ENCODE measurements at places on chromosomes 5 and 9. TPM values are rescaled to one million over a fixed set of nuclear protein-coding genes. Genes with fewer than 3 reads are reported as not detected.
A peak's percentile ranks its signal among the peaks of the same experiment; 100 is the strongest.

The KCNN2 gene
- 0.48 TPM for polyA plus RNA-seq

- DNase-seq, result no peak
Measured at GRCh38 chr5:121288781-121289180, 562.9 kb upstream of the FTMT start.

GRCh38 chr5:158499075-158499891 is 600.4 kb downstream of the EBF1 start:
- DNase-seq, result no peak

GRCh38 chr9:98709968-98710965 is 1.5 kb upstream of the GABBR2 start:
- DNase-seq, result no peak

- DNase-seq, result no peak
Measured at GRCh38 chr5:177162379-177162778, 28.8 kb downstream of the NSD1 start.

- no peak for DNase-seq
Measured at GRCh38 chr9:88025411-88026117, 51.2 kb upstream of the CDK20 start.

DNA sequence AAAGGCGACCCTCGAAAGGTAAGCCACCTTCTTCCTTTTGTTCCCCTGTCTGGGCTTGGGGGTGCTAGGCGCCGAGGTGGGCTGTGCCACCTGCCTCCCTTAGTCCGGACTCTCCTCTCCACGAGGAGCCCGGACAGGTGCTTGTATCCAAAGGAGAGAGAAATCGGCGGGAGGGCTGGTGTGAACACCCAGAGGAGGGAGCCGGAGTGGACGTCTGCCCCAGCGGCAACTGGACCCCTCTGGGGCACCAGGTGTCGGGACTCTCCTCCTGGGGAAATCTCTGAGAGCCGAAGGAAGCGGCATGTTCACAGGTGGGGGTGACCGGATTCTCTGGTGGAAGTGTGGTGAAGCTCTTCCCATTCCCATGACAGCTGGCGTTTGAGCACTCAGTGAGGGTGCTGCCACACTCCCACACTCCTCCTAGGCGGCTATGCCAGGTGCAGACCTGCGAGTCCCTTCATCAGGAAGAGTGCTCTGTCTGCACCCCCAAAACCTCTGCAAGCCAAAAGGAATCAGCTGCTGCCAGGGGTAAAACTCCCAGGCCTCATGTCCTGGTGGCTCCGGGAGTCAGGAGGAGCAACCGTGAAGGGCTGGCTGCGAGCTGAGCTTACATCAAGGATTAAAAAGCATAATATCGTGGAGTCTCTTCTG is 921 bp downstream of the KCNIP1 start:
- DNase-seq, result no peak

DNA sequence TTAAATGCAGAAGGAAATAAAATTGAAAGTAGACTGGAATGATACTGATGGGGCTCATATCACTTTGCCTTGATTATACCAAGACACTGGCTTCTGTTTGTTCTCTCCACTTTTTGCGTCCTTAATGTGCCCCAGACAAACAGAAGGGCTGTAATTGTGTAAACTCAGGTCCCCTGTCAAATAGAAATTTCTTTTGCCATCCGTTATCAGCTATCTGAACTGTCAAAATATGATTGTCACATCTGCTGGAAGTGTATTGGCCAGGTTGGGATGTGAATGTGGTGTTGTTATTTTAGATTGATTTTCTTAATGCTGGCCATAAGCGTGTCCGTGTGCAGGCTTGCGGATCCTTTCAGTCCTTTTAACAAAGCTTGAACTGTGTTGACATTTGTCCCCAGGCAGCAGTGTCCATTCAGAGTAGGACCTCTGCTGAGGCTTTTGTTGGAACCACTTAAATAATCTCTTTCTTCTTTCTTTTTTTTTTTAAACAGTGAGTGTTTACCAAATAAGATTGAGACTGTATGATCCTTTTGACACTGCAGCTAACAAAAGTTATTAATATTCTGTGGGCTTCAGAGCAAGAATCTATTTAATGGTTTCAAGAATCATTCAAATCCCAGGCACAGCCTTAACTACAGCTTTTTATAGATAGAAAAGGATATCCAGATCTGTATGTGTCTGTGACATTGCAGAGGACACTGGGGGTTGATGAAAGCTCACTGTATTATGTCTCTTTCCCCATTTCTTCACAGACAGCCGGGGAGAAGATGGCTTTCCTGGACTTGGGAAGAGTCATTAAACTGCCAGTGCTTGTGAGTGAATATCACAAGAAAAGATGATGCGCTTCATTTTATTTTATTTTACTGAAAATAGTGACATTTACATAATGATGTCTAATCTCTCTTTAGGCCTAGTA is 171.7 kb downstream of the ZNF608 start:
- DNase-seq, result no peak

DNA sequence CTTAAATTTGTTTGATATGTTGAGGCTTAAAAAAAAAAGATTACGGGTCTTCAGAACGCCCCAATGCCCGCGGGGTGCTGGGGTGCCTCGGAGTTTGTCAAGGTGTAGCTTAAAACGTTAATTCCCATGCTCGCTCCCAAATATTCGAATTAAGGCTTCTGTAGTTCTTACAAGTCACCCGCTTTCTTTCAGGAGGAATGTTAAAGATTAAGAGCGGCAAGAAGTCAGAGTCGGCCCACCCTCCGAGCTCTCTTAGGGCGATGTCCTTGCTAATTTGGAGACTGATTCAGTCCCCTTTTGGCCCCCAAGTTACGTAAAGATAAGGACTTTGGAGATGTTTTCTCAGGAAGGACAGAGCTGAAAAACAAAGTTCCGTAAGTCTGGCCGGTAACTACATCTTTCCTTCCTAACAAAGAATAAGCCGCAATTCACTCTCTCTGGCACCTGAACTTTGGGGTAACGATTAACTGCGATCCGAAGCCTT is 746 bp upstream of the NPM1 start:
- DNase-seq, result no peak

GRCh38 chr5:179256328-179257175 is 88.7 kb downstream of the ADAMTS2 start:
- no peak for DNase-seq

- no peak for DNase-seq
Measured at GRCh38 chr5:73067213-73067612, 53.2 kb upstream of the TMEM171 start.

DNA sequence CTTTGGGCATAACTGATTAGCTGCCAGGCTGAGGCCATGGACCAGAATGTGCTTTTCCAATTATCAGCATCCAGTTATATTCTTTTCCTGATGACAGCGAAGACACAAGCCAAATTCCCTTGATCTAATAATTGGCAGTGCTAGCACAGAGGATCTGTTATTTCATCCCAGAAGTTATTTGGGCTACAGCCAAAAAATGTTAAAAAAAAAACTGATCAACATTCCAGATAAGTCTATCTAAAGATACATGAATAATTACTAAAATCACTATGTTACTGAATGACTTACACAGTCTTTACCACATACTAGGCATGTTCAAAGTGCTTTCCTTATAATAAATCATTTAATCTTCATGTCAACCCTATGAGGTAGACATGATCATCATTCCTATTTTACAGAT is 13.5 kb upstream of the PDZD2 start:
- DNase-seq, result no peak

- DNase-seq, result no peak
Measured at GRCh38 chr5:107437154-107437553, 233.6 kb downstream of the EFNA5 start.

DNA sequence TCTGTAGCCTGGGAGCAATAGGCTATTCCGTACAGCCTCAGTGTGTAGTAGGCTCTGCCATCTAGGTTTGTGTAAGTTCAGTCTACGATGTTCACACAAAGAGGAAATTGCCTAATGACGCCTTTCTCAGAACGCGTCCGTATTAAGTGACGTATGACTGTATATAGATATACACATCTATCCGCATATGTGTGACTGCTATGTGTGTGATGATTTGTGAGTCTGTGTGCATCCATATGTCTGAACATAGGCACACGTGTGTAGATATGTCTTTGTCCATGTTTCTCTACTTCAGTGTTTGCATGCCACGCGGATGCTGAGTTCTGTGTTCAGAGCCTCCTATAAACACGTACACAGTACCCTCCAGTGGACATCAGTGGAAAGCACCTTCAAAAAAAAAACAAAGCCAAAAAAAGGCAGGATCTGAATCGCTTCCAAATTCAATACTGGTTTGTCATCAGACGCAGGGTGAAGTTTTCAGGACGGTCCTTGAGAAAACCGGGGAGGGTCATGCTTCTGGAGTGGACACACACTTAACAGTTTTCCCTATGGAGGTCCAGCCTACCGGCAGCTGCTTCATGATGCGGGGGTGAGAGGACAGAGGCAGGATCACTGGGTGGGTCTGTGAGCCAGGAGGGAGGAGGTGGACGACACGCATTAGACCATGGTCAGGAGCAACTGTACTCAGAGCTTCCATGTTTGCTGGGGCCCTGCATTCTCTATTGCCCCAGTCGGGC is 29.5 kb upstream of the ALDH1B1 start:
- peak; percentile 48 for DNase-seq

DNA sequence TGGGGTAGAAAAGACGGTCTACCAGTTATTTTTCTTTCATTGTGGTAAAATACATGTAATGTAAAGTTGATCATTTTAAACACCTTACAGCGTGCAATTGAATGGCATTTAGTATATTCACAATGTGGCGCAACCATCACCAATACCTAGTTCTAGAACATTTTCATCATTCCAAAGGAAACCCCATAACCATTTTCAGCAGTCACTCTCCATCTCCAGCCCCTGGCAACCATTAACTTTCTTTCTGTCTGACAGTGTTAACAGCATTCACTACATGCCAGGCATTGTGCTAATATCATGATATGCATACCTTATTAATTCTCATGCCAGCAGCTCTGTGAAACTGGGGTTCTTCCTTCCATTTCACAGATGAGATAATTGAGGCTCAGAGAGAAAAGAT is 32.0 kb downstream of the PTGS1 start:
- DNase-seq, result no peak

Measured in large intestine (tissue), 12 donors.